Naive B cell (primary cell): ENCODE measurements at places on chromosomes 7 and 10.

GRCh38 chr10:112959207-112959838 lies 9.3 kb downstream of the TCF7L2 start:
- DNase-seq, result no peak

DNA sequence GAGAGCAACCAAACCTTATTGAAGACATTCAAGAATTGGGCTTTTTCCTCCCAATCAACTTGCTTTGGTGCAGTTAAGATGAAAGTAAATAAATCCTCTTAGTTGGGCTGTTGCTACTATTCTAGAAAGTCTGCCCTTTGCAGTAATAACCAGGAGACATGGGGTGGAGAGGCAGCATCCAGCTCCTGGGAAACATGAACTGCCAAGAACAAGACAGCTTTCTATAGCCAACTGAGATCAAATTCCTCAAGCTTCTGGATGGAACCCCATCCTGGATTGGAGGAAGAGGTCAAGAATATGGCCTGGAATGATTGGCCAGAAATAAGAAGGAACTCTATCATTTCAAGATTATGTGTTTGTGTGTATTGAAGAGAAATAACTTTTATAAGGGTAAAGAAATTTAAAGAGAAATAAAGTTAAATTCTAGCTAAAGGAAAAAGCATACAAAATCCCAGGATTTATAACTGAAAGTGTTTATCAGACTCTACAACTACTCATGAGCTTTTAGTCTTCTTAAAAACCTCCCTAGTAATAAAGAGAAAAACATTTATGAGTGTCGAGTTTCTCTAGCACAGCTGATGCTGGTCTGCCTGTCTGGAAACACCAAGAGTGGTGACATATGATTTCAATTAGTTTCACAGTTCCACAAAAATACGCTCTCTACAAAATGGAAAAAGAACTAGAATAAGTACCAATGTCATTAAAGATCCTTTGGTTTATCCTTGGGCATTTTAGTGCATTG lies 70.1 kb upstream of the COL1A2 start:
- no peak for DNase-seq

GRCh38 chr10:124944982-124945381 lies 3.1 kb downstream of the ZRANB1 start:
- no peak for DNase-seq

DNA sequence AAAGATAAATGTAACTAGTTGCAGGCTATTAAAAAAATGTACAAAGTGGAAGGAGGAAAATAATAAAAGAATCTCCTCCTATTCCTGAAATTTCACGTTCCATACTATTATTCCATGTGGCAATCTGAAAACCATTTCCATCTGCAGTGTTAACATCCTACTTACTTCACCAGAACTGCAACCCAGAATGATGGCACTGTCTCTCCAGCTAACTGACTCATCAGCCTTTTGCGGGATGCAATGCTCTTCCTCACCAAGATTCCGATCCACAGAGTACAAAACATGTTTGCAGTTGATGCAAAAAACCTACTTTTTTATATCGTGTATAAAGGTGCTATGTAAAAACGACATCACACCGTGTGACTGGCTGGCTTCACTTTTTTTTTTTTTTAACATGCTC lies 50.8 kb downstream of the ESYT2 start:
- no peak for DNase-seq

- DNase-seq, result no peak
These were observed 52.1 kb downstream of the MACC1 start for GRCh38 chr7:20165146-20165510.

DNA sequence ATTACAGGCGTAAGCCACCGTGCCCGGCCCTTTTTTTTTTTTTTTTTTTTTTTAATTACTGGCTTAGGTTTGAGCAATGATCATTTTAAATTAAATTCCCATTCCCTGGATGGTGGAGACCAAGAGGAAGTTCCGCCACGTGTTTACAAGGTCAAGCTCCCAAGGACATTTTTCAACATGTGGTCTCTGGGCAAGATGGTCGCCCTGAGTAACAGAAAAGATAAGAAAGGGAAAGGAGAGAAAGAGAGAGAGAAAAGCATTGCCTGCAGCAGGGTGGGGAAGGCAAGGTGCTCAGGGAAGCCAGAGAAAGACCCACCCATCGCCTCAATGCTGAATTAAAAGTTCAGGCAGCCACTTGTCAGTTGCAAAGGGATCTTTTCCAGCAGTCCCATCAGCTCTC lies 45.2 kb upstream of the CHST3 start:
- DNase-seq, result no peak

- DNase-seq, result no peak
These were observed 443.7 kb upstream of the LRRN3 start for GRCh38 chr7:110647266-110647665.

DNA sequence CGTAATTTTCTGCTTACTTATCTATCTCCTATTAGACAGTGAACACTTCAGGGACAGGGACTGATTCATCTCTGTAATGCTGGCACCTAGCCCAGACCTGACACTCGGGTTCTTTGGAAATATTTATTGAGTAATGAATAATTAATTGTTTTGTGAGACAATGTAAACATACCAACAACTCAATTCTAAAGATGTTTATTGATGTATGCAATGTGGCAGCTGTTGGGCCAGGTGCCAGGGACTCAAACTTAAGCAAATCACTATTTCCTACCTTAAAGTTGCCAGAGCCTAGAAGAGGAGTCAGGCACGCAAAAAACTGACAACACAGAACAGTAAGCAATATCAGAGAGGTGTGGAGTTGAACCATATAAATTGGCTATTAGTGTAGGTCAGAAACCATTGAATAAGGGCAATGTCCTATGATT lies 63.6 kb upstream of the BMPER start:
- no peak for DNase-seq

- peak; percentile 9 for DNase-seq
These were observed 2.8 kb downstream of the MPP7 start for GRCh38 chr10:28300027-28300426.

- no peak for DNase-seq
These were observed 612.1 kb upstream of the MGMT start for GRCh38 chr10:128854963-128855362.

GRCh38 chr10:78413076-78414055 lies 379.7 kb downstream of the RPS24 start:
- DNase-seq, result no peak

DNA sequence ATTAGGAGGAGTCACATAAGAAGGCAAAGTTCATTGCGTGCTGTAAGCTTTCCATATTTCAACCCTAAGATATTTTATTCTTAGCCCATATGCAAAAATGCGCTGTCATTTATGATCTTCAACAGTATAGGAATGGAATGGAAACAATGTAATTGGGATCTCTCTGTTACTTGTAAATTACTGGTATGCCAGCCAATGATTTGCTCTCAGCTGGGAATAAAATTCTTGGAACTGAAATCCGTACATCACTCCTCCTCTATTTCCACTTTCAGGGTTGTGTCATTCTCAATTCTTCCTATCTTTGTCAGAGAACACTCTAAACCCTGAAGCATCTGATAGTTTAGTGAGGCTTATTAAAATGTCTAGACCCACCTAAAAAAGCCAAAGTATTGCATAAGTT lies 80.7 kb upstream of the STEAP4 start:
- DNase-seq, result no peak

GRCh38 chr7:15489383-15489782 lies 72.4 kb downstream of the AGMO start:
- no peak for DNase-seq

- no peak for DNase-seq
These were observed 92.9 kb downstream of the PLXDC2 start for GRCh38 chr10:19908991-19909696.

GRCh38 chr10:58827381-58827780 lies 314.7 kb downstream of the BICC1 start:
- no peak for DNase-seq

DNA sequence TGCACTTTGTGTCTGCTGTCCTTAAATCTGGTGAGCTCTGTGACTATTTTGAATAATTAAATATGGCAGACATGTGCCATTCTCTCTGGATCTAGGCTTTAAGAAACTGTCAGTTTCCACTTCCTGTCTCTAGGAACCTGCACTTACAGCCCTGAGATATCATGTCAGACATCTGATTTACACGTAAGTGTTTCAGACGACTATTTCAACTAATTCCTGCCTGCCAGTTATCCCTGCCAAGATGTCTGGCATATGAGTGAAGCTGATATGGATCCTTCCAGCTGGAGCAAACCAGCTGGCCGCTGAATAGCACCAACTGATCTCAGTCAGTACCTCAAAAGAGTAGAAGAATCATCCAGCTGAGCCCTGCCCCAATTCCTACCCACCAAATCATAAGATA lies 362.2 kb upstream of the SMIM30 start:
- no peak for DNase-seq

- no peak for DNase-seq
These were observed 76.9 kb downstream of the ADARB2 start for GRCh38 chr10:1660386-1660785.

DNA sequence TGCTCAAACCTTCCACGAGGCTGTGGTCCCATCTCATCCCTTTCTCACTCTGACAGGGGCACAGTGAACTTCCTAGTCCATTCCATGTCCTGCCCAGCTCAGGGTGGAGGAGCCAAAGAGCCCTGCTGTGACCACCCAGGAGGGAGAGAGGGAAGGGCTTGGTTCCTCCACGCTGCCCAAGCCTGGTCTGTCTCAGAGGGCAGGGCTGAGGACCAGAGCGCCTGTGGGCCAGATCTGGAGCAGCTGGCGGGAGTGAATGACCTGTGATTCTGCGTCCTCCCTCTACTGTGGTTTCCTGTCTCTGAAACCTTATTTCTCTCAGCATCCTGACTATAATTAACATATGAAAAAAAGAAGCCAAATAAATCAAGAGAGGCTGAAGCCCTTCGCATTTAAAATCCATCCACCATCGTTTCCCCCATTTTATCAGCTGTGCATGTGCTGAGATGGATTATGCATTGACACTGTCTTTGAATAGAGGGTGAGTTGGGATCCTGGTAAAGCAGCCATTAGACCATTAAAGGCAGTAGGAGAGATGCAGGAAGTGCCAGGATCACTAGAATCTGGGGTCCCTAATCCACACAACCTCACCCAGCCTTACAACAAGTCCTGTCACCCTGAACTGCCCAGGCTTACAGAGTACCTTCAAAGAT lies 165.6 kb downstream of the DPP6 start:
- DNase-seq, result no peak

DNA sequence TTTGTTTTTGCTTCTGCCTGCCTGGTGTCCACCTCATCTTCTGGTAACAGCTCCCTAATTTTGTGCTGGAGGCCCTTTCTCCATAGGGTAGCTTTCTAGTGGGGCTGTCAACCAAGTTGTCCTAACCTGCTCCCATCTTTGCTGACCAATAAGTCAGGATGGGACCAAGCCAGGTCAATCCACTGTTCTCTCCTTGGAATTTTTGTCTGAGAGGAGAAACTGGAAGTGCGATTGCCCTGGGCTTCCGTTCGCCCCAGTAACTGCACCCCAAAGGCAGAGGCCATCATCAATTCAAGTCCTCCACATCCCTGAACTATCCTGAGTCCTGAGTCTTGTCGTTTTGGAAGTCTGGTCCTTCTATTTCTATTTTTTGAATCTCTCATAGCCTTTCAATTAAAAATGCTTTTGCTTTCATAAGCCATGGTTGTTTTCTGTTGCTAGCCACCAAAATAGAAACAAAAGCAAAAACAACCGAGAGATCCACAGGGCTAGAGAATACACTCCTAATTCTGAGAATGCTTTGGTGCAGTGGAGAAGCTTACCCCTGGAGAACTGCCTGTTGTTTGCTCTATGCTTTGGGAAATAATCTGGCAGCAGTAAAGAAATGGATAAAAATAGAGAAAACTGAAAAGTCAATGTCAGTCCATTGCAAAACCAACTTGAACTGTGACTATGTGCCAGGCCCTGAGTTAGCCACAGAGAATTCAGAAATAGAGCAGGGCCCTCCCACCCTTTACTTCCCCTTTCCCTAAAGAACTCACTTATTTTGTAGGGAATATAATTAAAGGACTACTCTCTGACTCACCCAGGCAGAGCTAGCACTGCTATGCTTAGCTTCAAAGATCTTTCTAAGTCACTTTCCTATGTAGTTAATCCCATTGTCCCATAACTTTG lies 368.1 kb downstream of the CXCL12 start:
- DNase-seq, result no peak

GRCh38 chr10:79127151-79127961 lies 58.6 kb downstream of the ZMIZ1 start:
- DNase-seq, result no peak

- DNase-seq, result no peak
These were observed 55.7 kb downstream of the LYZL2 start for GRCh38 chr10:30573721-30574431.

GRCh38 chr10:103698266-103698665 lies 157.1 kb downstream of the SH3PXD2A start:
- DNase-seq, result no peak

- no peak for DNase-seq
These were observed 444.0 kb upstream of the MGMT start for GRCh38 chr10:129023082-129023481.

DNA sequence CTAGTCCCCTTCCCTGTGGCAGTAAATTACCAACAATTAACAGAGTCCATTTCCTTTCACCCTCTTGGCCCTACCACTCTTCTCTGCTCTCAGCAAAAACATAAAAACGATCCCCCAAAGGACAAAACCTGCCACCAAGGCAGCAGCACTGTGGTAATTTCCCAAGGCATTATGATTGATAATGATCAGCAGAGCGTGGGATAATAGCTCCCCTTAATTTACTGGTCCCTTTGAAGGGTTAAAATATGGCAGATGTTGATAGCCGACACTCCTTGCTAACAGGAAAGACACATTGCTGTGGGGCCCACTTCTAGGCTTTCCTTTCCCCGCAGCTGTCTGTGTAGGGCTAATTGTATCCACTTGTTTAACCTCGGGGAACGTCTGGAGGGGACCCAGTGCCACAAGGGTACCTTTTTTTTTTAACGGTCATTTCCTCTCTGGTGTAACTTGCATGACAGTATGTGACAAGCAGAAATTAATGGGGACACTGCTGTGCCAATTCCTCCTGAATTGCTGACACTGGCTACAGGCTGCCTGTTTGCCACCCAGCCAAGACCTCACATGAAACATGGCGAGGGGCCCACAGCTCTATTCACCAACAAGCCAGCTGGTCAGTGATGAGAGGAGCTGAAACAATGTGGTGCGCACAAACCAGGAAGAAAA lies 81.3 kb downstream of the CDK6 start:
- no peak for DNase-seq

DNA sequence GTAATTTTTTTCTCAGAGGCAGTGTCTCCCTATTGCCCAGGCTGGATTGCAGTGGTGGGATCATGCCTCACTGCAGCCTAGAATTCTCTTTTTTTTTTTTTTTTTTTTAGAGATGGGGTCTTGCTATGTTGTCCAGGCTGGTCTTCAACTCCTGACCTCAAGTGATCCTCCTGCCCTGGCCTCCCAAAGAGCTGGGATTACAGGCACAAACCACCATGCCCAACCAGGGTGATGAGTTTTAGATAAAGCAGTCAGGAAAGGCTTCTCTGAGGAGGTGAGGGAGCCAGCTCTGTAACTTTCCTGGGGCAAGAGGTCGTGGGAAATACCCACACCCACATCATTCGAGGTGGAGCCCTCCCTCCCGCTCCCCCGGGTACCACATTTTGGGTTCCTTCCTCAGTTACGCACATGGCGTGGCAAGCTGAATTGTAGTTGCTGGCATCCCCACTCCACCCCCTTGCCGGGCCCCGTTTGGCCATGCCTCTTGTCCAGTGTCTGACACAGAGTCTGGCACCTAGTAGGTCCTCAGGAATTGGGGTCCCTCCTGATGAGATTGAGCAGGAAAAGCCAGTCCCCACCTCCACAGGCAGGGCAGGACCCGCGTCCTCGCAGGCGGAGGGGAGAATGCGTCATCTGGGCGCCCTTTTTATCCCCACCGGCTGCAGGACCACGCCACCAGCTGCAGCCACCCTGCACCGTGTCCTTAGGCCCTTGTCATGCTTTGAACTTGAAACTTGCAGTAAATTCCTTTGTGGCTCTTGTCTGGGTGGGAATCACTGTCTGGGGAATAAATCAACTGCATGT lies 43.4 kb downstream of the CLIP2 start:
- DNase-seq, result no peak
